T-cell (primary cell): ENCODE measurements at places on chromosomes 13 and 19.

DNA sequence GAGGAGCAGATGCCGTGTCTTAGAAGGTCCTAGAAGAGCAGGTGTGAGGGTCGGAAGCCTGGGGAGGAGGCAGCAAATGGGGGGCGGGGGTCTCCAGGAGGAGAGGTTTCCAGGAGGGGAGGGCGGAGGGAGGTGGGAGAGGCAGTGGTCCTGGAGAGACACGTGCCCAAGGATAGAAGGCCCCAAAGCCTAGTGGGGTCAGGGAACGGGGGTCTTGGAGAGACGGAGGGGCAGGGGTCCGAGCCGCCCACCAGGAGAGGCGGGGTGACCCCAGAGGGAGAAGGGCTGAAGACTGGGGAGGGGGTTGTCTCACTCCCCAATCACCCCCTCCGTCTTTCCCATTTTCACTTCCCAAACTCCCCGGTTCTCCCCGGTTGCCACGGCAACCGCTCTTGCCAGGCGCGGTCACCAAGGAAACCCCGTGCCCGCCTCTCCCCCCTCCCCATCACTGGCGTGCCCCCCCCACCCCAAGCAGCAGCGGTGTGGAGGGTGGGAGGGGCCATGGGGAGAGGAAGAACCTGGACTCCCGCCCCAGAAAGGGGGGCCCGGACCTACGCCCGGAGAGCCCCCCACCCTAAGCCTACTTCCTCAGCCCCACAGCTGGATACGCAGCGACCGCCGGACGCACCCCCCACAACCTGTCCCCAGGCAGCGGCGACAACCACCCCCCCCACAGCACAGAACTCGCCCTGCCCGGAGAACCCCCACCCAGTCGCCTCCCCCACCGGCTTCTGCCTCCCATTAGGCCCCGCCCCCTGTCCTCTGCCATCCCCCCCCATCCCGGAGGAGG, 988 bp downstream of the LRRC4B start:
- no peak for DNase-seq

DNA sequence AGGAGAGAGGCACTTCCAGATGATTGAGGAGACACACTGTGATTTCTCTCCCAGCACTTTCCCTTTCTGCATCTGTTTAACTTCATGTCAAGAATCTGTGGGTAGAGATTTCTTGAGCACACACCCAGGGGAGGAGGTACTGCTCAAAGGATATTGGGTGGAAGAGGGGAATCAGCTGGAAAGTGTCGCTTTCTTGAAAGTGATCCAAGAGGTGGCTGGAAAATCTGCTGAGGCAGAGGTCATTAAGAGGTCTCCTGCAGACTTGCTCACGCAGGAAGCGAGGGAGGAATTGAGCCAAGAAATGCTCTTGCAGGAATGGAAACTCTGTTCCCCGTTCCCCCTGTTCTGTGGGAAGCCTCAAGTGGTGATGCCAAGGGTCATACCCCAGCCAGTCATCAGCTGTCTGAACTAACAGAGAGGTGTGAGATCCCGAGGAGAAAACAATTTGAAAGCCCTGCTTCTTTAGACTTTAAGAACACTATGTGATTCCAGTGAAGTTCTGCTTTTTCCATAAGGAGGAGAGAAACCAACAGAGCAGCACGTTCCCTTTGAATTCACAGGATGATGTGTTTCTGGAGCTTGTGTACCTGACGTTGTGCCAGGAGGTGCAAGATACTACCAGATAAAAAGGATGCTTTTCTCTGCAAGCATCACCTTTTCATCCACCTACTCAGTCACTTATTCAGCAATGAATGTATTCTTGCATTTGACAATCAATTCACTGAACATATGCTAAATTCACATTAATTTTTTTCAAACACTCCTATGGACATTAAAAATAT, 163.4 kb upstream of the GPR12 start:
- DNase-seq = no peak

DNA sequence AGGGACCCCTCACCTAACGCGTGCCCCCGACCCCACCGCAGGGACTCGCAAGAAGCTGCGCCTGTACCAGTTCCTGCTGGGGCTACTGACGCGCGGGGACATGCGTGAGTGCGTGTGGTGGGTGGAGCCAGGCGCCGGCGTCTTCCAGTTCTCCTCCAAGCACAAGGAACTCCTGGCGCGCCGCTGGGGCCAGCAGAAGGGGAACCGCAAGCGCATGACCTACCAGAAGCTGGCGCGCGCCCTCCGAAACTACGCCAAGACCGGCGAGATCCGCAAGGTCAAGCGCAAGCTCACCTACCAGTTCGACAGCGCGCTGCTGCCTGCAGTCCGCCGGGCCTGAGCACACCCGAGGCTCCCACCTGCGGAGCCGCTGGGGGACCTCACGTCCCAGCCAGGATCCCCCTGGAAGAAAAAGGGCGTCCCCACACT, 4.7 kb upstream of the MYBPC2 start:
- DNase-seq = peak; percentile 53

- no peak for DNase-seq
Observed at GRCh38 chr13:50912851-50913250, 3.3 kb downstream of the RNASEH2B start.

- no peak for DNase-seq
Observed at GRCh38 chr13:85853901-85854663, 54.9 kb upstream of the SLITRK6 start.

DNA sequence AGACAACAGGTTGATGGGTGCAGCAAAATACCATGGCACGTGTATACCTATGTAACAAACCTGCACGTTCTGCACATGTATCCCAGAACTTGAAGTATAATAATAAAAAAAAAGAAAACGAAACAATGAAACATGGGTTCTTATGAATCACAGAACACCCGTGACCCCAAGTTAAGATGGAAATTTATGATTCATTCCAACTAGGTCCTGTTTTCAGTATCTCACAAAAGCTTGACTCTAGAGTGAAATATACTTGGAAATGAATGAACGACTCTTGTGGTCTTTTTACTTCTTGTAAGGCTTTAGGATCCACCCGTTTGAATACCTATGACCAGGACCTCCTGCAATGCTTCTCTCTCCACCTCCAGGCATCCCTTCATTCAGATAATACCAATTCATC, 3.5 kb upstream of the LILRB4 start:
- no peak for DNase-seq

- no peak for DNase-seq
Observed at GRCh38 chr19:4443188-4443587, 14.4 kb downstream of the UBXN6 start.

DNA sequence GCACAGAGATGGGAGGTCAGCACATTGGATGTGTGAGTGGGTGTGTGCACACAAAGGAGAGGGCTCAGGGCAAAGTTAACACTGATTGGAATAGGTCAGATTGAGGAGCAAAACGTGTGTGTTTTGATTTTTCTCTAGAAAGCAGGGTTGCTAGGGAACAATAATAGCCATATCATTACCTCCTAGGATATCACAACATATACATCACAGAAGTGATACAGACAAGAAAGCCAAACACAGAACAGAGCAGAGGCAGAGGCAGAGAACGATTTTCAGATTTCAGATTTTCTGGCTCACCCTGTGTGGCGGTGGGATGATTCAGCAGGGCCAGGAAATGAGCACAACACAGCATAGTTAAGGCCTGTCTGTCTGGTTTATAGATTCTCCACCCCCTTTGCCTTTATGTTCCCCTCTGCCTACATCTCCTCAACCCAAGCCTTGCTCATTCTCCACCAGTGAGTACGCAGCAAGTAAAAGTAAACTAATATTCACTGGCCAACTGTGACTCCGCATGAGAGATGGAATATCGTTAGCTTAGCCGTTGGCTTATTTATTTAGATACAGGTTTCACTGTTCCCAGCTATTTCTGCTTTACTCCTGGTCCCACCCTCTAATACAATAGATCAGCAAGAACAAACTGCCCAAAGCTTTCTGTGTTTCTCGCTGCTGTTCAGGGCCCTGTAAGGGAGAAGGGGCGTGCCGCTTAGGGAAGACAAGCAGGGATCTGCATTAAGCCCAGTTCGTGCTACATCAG, 182.7 kb upstream of the TSC22D1 start:
- DNase-seq = no peak

GRCh38 chr13:53622456-53622855, 593.8 kb downstream of the OLFM4 start:
- no peak for DNase-seq

- DNase-seq = no peak
Observed at GRCh38 chr13:38409771-38410170, 60.1 kb downstream of the UFM1 start.

DNA sequence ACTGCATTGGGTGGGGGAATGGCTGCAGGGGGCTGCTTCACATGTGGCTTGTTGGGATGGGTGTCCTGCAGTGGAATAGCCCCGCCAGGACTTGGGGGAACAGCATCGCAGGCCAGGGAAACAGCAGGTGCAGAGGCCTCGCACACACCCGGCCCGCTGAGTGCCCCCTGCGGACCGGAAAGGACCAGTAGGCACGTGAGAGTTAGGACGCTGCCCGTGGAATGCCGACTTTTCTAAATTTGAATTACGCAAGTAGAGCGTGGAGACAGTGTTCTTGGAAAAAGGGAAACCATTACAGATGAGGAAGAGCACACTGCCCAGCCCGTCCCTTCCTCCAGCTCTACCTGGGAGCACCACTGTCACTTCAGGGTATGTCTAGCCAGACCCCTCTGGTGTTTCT, 11.5 kb downstream of the DNM2 start:
- no peak for DNase-seq

- no peak for DNase-seq
Observed at GRCh38 chr13:111945086-111945485, 121.9 kb upstream of the SOX1 start.

DNA sequence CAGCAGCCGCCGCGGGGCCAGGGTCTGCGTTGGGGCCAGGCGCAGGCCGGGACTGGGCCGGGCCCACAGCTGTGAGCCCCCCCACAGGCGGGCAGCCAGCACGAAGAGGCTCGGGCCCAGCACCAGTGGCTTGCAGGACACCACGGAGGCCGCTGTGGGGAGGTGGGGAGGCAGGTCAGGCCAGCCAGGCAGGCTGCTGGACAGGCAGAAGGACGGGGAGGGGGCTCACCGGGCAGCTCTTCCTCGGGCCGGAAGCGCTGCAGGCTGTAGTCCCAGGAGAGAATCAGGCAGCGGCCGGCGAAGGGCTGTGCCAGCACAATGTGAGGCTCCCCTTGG, 8.3 kb downstream of the LGI4 start:
- DNase-seq = no peak

- DNase-seq = no peak
Observed at GRCh38 chr13:36553491-36553890, 120.3 kb upstream of the SERTM1 start.

- DNase-seq = no peak
Observed at GRCh38 chr13:100502446-100502845, 86.1 kb downstream of the GGACT start.

- DNase-seq = no peak
Observed at GRCh38 chr13:74730556-74731331, 596.5 kb upstream of the KLF12 start.

DNA sequence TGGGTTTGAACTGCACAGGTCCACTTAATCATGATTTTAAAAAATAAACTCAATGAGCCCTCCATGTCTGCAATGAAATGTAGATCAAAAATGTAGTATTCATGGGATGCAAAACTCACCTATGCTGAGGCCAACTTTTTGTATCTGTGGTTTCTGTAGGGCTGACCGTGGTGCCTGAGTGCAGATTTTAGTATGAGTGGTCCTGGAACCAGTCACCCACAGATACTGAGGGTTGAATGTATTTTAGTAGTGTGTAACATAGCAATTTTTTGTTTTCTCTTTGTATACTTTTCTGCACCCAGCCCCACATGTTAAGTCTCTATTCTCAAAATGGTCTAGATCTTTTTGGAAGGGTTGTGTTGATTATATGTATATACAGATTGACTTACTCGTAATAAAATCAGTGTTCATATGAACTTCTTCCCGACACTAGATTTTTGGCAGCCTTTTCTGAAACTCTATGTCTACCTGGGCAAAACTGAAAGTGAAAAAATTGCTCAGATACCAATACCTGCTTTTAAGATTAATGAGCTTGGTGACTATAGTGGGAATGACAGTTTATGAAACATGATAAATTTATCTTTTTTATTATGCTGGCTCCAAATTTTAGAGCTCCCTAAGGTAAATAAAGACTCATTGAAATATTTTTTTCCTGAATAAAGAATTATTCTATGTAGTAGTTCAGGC, 51.6 kb downstream of the DNAJC15 start:
- no peak for DNase-seq

- DNase-seq = no peak
Observed at GRCh38 chr19:33719366-33720154, 77.1 kb upstream of the KCTD15 start.

DNA sequence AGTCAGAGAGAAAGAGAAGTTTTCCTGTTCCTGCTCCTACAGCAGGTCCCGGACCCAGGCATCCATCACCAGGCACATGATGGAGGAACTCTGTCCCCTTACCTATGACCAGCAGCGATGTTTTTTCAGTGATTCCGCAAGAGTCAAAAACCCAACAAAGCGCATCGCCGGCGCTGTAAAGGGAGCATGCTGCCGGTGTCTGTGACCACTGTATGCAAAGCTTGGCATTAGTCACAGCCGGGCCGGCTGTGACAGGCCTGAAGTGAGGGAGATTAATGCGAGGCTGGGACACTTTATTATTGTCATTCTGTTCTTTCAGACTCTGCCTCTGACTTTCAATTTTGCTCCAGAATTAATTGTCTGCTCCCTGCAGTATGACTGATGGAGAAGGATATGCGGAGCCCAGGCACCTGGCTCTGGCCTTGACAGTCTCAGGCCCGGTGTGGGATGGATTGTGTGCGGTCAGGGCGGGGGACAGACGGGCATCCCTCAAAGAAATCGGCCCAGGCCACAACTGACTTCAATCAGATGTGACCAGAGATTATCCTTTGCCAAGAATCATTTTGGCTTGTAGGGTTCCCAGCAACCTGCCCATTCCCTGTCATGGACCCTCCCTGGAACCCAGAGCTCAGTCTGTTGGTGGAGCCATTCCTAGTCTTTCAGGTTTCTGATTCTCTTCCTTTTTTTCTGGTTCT, 462.0 kb upstream of the ZNF507 start:
- DNase-seq = no peak

GRCh38 chr13:74158571-74159352, 24.6 kb upstream of the KLF12 start:
- no peak for DNase-seq

DNA sequence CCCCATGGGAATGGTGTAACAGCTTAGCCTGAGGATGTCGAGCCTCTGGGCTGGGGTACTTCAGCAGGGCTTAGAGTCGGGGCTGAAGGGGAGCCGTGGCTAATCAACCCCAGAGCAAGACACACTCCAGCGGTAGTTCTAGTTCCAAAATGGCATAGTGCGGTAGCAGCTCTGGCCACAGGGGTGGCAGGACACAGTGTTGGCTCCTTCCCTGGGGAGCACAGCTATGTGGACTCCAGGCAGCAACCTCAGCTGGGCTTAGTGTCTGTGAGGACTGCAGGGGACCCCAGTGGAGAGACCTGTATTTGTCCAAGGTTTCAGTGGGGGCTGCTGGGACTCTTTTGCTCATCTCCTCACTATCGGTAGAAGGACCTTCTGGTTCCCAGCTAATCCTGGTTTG, 70.8 kb upstream of the PCDH20 start:
- DNase-seq = no peak
